ENCODE measurements at places on chromosomes 12 and 14.

- DNase-seq: no peak
Measured at GRCh38 chr12:19869413-19869812, 430.1 kb downstream of the AEBP2 start.

DNA sequence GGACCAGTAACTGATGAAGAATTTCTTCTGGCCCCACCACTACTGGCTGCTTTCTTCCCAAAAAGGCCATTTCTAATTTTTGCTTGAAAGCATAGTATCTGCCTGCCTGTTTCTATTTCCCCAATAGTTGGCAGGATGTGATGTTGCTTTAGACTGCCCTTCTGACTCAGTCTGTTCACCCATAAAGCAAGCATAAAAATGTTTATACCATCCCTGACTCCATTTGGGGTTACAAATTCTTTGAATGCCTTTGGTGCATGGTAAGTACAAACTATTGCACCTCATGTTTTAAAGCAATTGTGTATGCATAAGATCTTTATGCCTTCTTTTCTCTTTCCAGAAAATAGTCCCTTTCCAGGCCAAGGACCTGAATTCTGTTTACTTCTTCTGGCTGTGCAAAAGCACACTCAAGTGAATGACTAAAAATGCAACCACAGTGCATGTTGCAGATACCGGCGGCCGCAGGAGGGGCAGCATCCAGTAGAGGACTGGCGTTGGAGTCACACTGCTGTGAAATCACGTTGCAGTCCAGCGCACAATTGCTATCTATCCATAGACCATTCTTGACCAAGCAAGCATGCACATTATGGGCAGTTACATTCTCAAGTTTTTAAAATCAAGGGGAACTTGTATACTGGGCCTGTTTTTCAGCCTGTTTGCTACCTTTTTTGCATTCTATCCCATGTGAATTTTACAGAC is 82.4 kb downstream of the SLC5A8 start:
- DNase-seq: no peak

DNA sequence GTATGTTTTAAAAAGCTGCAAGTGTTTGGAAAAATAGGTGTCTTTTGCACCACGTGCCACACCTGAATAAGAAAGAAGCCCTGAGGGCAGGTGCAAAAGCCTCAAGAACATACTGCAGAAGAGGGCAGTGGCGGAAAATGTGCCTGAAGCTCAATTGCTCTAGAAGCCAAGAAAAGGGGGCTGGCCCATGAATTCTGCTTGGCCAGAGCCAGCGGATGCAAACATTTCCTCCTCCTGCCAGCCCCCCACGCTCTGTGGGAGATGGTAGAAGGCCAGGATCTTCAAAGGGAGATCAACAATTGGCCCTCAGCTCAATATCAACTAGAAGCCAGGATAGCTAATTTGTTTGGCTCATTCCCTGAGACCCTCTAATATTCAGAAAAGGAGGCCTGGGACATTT is 80.3 kb upstream of the TMEM132D start:
- no peak for DNase-seq

DNA sequence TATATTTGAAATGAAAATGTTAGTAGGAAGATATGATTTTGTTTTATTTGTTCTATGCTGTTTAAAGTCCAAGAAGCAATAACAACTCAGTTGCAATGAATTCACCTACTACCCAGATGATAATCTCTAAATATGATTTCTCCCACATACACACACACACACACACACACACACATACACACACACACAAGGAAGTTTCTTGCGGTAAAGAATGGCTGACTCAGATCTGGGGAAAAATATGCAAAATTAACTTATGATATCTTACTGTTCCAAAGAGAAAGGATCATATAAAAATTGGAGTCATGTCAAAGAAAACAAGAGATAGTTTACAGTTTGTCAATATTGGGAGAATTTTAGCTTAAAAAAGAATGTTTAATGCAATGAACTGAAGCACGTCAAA is 456.7 kb downstream of the SLC16A7 start:
- no peak for DNase-seq

DNA sequence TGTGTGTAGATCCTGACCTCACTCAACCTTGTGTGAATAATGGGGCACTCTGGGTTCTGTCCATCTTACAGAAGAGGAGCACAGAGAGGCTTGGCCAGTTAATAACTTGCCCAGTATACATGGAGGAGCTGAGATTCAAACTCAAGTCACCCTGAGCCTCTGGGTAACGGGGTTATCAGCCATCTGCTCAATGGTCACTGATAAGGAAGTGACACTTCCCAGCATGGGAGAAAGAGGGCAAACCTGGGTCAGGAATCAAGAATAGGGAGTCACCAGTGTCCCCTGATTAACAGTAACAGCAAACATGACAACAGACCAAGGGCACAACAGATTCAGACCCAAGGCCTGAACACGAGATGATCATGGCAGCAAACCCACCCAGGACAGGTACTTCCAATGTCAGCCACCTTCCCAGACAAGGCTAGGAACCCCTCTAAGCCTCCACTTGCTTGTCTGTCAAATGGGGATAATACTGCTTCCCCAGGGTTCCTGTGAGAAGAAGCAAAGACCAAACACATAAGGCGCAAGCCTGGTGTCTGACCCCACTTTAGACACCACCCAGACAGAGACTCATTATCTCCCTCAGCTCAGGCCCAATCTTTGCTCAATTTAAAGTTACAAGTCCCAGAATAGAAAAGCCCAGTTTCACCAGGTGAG is 3.6 kb downstream of the CCDC85C start:
- no peak for DNase-seq

DNA sequence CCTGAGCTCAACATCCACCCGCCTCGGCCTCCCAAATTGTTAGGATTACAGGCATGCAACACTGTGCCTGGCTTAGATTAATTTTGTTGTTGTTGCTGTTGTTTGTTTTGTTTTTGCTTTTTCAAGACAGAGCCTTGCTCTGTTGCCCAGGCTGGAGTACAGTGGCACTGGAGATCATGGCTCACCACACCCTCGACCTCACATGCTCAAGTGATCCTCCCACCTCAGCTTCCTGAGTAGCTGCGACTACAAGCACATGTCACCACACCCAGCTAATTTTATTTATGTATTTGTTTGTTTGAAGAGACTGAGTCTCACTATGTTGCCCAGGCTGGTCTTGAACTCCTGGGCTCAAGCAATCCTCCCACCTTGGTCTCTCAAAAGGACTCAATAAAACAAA is 26.7 kb downstream of the CRY1 start:
- no peak for DNase-seq

- no peak for DNase-seq
Measured at GRCh38 chr12:97912943-97913342, 450.3 kb downstream of the RMST start.

DNA sequence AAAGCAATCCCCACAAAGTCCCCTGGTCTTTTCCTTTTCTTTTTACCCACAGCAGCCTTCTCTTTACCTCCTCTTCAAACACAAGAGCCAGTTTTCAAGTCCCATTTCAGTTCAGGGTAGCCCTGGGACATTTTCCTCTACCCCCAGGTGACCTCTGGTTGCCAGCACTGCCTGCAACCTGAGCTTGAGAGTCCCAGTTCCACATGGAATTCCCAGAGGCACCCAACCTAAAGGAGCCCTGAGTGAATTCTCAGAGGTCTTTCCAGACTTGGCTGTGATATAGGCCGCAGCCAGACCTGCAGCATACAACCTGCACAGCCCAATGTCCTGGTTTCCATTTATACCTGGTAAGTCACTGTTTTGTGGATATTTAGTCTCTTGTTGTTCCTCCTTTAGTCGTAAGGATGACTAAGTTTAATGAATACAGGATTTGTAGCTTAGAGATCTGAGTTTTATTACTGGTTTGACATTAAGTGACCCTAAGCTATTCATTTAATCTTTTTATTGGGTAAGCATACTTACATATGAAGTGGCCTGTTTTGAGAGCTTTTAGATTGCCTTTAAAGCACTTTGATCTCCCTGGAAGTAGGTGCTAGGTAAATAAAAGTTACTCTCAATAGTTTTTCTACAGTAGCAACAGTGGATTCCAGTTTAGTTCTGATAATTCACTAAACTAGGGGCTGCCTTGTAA is 159.8 kb downstream of the TGFB3 start:
- no peak for DNase-seq

DNA sequence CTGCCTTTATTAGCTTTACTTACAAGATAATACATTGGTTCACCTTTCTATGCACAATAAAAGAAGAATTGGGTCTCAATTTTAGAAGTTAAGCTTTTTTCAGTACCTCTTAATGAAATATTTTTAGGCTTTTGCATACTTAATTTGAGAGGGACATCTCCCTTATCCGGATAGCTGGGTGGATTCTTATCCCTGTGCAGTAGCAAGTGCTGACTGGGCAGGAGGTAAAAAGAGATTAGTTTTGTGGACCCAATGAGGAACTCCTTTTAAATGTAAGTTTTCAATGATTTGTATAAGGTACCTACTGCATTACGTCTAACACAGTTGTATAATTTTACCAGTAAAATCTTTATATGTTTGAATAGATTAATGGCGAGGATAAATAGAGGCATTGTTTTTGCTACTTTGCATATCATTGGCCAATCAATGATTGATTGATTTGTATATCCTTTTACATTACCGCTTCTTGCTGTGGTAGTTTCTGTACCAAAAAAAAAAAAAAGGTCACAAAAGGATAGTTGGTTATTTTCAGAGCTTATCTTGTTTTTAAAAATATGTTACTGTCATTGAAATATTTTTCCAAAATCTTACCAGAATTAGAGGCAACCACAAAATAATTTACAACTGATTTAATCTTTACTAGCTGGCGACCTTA is 2.2 kb downstream of the CPSF6 start:
- no peak for DNase-seq

GRCh38 chr14:61113561-61114225 is 132.6 kb downstream of the SLC38A6 start:
- no peak for DNase-seq

- DNase-seq: no peak
Measured at GRCh38 chr14:67562776-67563150, 29.7 kb downstream of the PLEKHH1 start.

DNA sequence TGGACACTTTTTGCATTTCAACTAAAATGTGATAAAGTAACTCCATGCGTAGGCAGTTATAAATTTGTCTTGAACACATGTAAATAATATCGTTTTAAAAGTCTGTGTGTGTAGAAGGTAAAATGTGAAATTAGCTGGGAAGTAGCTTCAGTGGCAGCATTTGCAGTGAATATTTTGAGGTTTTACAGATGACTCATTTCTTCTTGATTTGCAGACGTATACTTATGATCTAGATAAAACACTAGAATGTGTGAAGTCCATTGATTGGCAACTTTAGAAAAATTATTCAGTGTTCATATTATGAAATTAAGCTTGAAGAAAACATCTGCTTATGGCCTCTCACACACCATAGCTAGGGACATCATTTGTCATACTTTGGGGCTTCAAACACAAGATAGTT is 788.6 kb upstream of the NOVA1 start:
- DNase-seq: no peak

DNA sequence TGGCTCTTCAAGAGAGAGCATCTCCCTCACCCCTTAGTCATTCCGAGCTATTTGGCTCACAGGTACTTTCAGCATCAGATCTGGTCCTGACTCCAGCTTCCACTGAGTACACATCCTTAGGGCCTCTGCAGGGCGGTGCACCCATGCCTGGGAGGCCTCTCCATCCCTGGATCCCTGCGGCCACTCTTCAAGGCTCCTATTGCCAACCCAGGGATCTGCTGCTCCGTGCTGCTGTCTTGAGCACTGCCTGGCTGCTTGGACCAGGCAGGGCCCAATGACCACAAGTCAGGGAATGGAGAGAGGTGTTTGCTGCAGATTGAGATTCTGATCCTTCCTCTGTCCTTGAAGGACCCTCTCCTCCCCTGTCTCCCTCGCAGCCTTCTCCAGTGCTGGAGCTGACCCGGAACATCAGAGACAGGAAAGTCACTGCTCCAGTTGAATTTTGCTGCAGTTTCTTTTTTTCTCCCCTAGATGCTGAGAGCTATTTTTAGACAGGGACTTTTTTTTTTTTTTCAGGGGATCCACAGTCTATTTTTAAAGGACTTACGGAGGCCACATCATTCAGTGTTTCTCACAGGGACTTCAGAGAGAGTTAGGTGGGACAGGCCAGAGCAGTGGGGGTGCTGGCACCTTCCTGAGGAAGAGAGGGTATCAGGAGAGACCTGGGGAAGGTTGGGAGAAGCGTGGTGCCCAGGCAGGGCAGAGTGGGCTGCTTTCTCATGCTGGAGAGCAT is 50.1 kb upstream of the KCNA1 start:
- DNase-seq: no peak

DNA sequence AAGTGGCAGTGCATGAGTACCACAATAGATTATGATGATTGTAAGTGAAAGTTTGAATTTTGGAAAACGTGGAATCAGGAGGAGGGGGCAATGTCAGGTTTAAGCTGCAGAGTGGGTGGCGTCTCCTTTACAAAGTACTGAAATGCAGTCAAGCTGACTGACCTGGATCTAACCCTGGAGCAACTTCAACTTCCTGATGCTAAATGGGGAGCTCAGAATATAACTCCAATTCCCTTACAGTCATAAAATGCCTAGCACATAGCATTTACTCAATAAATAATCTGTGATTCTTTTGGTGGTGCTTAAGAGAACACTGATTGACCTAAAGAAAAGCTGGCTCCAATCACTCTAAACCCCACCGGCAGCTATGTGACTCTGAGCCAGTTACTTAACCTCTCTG is 38.5 kb downstream of the CCDC60 start:
- no peak for DNase-seq

- DNase-seq: no peak
Measured at GRCh38 chr14:20848955-20849570, 42.1 kb upstream of the RNASE3 start.

- DNase-seq: no peak
Measured at GRCh38 chr12:3641428-3642018, 111.4 kb downstream of the CRACR2A start.
